ENCODE measurements at places on chromosomes 12 and 14. TPM values are rescaled to one million over a fixed set of nuclear protein-coding genes. Genes with fewer than 3 reads are reported as not detected.

Gene KRT72
- not detected for total RNA-seq

DNA sequence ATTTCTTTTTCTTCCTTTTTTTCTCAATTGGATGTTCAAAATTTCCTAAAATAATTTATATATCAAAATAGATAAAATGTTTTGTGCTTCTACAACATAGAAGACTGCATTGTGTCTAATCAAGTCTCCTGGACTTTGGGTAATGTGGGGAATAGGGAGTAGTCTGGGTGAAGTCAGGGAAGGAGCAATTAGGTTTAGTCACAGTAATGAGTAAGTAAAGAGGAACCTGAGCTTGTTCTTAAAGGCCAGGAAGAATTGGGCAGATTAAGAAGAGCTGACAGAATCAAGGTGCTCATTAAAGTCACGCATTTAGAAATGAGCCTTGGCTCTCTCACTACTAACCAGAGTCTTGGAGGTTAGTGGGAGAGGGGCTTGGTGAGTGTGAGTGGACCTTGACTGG is 233.3 kb upstream of the SSTR1 start:
- H3K36me3 ChIP-seq: no peaks in the 10 kb centered on the region
- no peak overlapping the region for H3K4me3 ChIP-seq
- H3K4me1 ChIP-seq: no peaks in the 10 kb centered on the region

GRCh38 chr12:7937833-7938506 is 2.0 kb upstream of the SLC2A3 start:
- H3K27ac ChIP-seq: peak overlapping the region; percentile 78
- peaks cover 11% of the 10 kb centered on the region for H3K4me1 ChIP-seq
- no peaks in the 10 kb centered on the region for H3K36me3 ChIP-seq

- H3K27me3 ChIP-seq: no peaks in the 10 kb centered on the region
- no peak for DNase-seq
- peaks cover 6% of the 10 kb centered on the region for H3K36me3 ChIP-seq
- H3K4me3 ChIP-seq: no peak overlapping the region
- no peaks in the 10 kb centered on the region for H3K4me1 ChIP-seq
Measured at GRCh38 chr12:107012736-107013425, 25.9 kb upstream of the MTERF2 start.

DNA sequence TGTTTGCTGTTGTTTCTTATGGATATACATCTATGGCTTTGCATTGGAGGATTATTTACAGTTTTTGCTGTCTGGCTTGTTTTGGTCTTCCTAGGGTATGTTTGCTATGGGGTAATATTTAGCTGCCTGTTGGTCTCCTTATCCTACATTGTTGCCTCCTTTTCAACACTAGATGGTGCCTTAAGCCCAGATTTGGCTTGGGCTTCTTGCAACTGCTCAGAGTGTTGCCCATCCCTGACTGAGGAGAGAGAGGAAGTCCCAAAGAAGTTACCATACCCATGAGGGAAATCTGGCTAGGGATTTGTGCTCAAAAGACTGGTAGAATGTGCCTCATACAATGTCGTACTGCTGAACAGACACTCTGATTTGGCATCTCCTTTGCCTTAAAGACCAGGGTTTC is 94.6 kb upstream of the MUCL1 start:
- H3K27me3 ChIP-seq: peaks cover 13% of the 10 kb centered on the region
- H3K27ac ChIP-seq: no peak overlapping the region
- H3K4me3 ChIP-seq: no peak overlapping the region
- peaks cover 4% of the 10 kb centered on the region for H3K36me3 ChIP-seq

GRCh38 chr14:24710403-24711112 is 76.6 kb upstream of the GZMB start:
- peak; percentile 88 for DNase-seq
- H3K4me1 ChIP-seq: peaks cover 2% of the 10 kb centered on the region
- no peak overlapping the region for H3K27ac ChIP-seq
- no peaks in the 10 kb centered on the region for H3K36me3 ChIP-seq
- peaks cover 10% of the 10 kb centered on the region for H3K27me3 ChIP-seq

DNA sequence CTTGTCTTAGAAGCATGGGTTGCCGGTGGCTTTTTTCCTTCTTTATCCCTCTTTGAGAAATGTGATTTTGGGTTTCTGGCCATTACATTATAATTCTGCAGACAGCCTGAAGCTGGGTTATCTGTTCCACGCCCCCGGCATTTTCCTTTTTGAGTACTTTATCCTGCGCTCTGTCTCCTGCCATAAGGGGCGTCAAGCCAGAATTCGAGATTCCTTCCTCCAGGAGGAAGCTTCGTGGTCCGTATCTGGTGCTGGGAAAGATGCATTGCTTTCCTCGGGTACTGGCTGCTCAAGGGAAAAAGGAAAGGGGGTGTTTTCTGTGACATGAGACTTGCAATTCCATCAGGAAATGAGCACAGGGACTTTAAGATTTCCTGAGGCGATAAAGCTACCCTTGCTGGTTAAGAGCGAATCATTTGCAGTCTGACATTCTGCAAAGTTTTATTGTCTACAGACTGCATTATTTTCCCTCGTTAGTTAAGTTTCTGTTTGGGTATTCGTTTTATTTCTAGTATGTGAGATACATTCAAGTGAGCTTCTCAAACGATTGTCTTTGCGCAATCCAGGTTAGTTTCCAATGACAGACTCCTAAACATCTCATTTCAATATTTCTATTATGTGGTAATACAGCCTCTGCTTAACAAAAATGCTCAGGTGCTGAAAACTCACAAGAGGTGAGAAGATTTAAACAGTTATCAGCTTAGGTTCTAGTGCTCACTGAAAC is 694 bp downstream of the AKAP5 start:
- peaks cover 32% of the 10 kb centered on the region for H3K4me1 ChIP-seq
- peak overlapping the region; percentile 79 for H3K27ac ChIP-seq
- peaks cover 5% of the 10 kb centered on the region for H3K27me3 ChIP-seq
- peak overlapping the region; percentile 86 for H3K4me3 ChIP-seq
- DNase-seq: peak; percentile 58

DNA sequence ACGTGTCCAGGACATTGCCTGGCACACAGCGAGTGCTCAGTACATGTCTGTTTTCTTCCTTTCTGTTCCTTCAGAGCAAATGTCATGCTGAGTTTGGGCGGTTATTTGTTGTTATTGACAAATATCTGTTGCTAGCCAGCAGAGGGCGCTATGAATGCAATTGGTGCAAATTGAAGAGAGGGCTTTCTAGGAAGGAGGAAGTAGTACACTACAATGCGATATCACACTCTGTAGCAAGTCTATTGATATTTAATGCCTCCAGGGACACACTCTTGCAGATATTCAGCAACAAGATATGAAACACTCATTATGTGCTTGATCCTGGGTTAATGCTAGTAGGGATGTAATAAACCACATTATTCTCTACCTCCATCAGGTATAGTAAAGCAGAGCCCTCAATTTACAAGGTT is 267.3 kb upstream of the SRRM4 start:
- DNase-seq: peak; percentile 69
- H3K4me3 ChIP-seq: no peak overlapping the region
- no peak overlapping the region for H3K27ac ChIP-seq
- H3K4me1 ChIP-seq: no peaks in the 10 kb centered on the region
- no peaks in the 10 kb centered on the region for H3K27me3 ChIP-seq

DNA sequence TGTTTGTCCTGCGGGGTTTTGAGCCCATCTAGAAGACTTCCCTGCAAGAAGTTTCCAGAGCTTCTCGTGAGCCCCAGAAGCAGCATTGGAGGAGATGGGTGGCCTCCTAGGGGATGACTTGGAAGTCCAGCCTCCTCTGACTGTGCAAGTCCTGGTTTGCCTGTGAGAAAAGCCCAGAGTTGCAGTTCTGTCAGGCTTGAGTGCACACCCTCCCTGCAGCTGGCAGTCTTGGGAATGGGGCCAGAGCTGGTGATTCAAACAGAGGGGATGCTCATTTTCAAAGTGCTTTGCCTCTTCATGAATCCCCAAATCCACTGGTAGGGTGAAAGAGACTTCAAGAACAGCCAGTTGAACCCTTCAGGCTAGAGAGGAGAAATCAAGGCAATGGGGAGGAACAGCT is 3.9 kb upstream of the PPP1R1A start:
- DNase-seq: no peak
- H3K4me1 ChIP-seq: peaks cover 5% of the 10 kb centered on the region
- H3K4me3 ChIP-seq: no peak overlapping the region
- peaks cover 43% of the 10 kb centered on the region for H3K27me3 ChIP-seq
